Activated naive CD8-positive, alpha-beta T cell treated with anti-CD3 and anti-CD28 coated beads for 36 hours (primary cell): ENCODE measurements at places on chromosomes 16 and 17.
A peak's percentile ranks its signal among the peaks of the same experiment; 100 is the strongest.

- no peak for DNase-seq
These were observed 46.9 kb upstream of the SIAH1 start for GRCh38 chr16:48432136-48432535.

DNA sequence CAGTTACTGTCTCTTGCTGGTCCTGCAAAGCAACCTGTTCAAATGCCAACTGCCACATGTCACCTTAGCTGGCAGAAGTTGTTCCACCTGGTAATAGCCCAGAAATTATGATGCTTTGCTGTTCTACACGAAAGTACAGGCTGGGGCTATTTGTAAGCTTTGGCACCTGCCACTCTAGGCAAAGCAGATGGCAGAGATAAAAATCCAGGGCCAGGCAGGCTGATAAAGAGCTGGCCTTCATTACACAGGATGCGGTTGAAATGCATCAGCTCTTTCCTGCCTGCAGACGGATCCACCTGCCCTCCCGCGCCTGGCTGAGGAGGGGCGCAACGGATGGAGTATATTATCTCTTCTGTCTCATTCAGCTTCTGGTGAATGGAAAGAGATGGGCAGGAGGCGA lies 29.3 kb upstream of the KDM8 start:
- DNase-seq, result peak; percentile 57

DNA sequence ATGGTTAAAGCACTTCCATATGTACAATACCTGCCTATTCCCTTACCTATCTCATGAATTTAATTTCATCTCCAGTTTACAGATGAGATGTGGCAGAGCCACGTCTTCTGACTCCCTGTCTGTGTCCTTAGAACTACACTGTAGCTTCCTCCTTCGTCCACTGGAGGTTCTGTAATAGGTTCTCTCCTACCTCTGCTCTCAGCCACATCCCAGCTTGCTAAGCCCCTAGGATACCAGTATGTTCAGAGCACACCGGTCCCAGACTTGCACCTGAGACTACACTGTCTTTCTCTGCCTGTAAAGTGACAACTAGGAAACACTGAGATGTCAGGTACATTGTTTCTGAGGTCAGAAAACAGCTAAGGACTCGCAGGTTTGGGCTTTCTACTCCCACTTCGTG lies 3.8 kb upstream of the RASL10B start:
- no peak for DNase-seq

DNA sequence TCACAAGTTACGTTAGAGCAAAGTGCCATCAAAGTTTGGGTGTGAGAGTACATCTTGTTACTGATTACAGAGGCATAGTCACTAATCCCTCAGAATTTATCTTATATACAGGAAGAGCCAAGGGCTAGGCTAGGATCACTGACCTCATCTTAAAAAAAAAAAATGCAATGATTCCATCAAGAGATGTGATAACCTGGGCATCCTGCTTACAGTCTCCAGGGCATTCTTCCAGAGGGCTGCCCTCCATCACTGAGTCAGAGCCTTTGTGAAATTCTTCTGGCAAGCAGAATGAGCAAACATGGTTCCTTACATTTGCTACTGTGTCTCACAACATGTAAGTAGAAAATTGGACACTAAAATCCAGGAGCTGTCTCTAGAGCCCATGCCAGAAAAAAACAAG lies 410.6 kb downstream of the ZFHX3 start:
- no peak for DNase-seq

GRCh38 chr17:69565447-69565846 lies 150.9 kb downstream of the MAP2K6 start:
- DNase-seq, result no peak

DNA sequence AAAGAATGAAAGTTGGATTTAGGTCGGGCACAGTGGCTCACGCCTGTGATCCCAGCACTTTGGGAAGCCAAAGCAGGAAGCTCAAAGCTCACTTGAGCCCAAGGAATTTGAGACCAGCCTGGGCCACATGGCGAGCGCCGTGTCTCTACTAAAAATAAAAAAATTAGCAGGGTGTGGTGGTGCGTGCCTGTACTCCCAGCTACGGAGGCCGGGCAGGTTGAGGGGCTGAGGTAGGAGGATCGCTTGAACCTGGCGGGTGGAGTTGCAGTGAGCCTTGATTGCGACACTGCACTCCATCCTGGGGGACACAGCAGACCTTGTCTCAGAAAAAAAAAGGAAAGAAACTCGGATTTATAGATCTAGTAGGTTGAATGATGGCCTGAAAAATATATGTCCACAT lies 37.4 kb upstream of the RPH3AL start:
- DNase-seq, result no peak

DNA sequence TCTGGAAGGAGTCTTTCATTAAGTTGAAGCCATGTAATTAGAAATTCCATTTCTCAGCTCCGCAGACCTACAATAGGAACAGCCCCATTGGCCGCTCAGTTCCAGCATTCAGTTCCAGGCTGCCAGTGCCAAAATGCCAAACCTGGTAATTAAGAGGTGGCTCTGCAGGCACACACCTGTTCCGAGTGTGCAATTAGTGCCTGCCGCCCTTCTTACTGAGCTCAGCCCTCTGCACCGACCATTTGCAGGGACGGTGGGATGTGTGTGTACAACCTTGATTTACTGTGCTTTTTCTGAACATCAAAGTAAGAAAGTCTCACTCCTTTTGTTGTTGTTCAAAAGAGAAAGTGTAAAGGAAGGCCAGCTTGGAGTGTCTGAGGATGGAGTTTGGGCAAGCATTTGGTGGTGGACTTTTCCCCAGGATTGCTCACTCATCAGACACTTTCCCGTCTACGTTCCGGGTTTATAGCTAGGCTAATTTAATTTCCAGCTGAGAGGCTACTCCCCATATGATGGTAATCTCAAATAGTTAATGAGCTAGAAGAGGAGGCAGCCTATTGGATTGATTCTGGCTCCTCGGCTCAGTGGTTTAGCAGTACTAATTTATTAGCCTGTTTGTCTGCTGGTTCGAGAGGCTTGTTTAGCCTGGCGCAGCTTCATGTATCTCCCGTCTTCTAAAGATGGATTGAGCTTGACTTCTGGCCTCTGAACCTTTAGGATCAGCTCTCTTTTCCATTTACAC lies 20.0 kb downstream of the HS3ST3B1 start:
- no peak for DNase-seq

DNA sequence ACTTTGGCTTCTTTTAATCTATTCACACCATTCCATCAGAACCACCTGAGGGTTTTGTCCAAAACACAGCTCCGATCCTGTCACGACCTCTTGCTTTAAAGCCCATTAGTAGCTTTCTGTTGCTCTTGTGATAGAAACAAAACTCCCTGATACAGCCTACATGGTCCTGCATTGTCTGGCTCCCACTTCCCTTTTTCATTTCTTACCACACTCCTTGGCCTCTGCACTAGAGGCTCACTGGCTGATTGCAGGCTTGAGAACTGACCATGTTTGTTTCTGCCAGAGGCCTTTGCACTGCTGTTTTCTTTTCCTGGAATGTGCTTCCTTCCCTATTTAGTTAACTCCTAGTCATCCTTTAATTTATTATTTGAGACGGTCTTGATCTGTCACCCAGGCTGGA lies 23.7 kb downstream of the IST1 start:
- no peak for DNase-seq

DNA sequence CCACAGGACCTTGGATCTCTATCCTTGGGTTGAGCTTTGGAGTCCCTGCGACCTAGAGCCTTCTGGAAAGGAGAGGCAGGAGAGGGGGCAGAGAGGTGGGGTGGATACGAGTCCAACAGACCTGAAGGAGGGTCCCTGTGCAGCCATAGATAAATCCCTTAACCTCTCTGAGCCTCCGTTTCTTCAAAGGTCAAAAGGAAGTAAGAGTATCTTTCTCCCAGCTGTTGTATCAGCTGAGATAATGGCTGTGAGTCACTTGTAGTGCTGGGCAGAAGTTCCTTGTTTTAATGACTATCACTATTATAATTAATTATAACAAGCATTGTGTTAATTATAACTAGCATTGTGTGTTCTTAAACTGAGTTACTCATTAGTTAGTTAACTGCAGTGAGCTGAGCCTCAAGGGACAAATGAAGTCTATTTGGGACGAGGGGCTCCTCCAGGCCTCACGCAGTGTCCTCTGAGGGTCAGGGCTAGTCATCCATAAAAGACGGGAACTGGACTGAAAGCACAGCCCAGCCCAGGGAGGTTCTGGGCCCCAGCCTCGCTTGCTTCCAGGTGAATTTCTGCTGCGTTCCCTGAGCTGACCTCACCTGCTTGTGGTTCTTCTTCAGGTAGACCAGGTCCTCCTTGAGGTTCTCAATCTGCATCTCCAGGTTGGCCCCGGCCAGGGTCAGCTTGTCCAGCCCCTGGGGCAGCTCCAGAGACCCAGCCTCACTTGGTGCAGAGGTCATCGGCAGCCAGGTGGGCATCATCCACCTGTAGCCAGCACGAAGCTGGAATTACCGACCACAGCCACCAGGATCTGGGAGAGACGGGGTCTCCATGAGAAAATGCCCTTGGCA lies 5.7 kb upstream of the KRT17 start:
- no peak for DNase-seq

DNA sequence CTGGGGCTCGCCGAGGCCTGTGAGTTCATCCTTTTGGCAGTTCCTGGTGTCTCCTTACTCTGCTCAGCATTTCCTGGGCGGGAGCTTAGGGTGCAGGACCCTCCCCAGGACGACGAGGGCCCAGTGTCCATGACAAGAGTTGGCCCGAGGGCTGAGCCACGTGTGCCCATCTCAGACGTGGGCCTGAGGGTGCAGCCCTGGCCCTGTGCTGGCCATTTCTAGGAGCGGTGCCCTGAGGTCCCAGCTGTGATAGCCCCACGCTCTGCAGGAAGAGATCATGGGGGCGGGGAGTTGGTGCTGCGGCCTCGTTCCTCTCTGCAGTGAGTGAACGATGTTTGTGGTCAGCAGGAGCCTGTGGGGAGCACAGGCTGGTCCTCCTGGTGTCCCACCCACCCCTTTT lies 6.0 kb upstream of the MC1R start:
- no peak for DNase-seq

DNA sequence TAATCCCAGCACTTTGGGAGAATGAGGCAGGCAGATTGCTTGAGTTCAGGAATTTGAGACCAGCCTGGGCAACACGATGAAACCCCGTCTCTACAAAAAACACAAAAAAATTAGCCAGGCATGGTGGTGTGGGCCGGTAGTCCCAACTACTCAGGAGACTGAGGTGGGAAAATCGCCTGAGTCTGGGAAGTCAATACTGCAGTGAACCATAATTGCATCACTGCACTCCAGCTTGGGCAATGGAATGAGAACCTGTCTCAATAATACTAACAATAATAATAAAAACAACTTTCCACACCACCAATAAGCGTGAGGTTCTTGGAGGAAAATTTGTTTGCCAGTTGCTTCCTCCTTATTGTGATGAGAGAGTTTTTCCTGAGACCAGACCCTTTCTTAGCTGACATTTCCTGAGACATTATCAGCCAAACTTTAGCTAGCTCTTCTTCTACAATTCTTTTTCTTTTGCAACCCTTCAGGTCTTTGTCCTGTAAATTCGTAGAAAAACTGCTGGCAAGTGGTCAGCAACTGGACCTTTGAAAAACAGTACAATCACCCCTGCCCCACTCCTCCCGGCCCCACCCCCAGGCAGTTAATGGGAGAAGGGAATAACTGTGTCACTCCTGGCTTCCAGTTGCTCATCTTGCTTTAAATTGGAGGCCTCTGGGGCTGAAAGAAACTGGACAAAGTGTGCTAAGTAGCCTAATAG lies 3.5 kb upstream of the EZH1 start:
- DNase-seq, result no peak

GRCh38 chr17:42535155-42536047 lies 640 bp upstream of the NAGLU start:
- no peak for DNase-seq

DNA sequence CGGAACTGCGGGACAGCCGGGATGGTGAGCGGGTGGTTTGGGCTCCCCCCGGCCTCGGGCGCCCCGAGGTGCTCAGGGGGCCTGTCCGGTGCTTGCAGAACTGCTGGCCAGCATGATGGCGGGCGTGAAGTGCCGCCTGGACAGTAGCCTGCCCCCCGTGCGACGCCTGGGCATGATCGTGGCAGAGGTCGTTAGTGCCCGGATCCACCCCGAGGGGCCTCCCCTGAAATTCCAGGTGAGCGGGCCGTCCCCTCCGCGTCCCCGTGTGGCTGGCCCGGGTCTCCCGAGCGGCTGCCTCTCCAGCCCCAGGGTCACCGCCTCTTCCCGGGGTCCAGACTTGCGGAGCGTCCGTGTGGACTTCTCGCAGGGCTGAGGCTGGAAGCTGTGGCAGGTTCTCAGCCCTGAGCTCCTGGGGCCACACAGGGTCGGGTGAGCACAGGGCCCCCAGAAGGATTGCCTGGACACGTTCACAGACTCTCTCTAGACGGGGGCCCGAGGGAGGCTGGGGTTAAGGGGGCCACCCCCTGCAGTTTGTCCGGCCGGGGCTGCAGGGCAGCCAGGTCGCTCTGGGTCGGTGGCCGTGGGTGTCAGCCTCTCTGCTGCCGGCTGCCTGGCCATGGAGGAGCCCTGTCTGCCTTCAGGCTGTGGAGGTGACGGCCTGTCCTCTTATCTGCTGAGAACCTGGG lies 7.4 kb downstream of the TELO2 start:
- no peak for DNase-seq

- no peak for DNase-seq
These were observed 97.1 kb downstream of the CDH11 start for GRCh38 chr16:65024767-65025178.

GRCh38 chr17:39564211-39564848 lies 43.4 kb downstream of the NEUROD2 start:
- no peak for DNase-seq

- no peak for DNase-seq
These were observed 29.7 kb downstream of the FAM222B start for GRCh38 chr17:28812748-28813377.

- DNase-seq, result no peak
These were observed 203.5 kb upstream of the TNRC6C start for GRCh38 chr17:77754956-77755355.

- DNase-seq, result no peak
These were observed 17.4 kb downstream of the ITPRIPL2 start for GRCh38 chr16:19130852-19131824.

DNA sequence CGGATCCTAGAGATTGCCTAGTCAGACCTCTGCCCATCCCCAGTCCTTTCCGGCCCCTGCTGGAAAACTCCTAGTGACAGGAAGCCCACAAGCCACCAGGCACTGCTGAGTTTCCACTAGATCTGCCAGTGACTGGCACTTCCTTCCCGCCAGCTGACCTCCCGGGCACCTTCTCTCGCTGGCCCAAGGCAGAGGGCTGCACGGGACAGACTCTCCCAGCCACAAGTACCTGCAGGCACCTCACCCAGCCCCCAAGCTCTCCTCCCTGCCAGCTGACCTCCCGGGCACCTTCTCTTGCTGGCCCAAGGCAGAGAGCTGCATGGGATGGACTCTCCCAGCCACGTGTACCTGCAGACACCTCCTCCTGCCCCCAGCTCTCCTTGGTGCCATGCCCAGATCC lies 66.3 kb upstream of the DOC2B start:
- DNase-seq, result no peak

GRCh38 chr17:36641331-36641876 lies 40.0 kb downstream of the MRM1 start:
- DNase-seq, result no peak

DNA sequence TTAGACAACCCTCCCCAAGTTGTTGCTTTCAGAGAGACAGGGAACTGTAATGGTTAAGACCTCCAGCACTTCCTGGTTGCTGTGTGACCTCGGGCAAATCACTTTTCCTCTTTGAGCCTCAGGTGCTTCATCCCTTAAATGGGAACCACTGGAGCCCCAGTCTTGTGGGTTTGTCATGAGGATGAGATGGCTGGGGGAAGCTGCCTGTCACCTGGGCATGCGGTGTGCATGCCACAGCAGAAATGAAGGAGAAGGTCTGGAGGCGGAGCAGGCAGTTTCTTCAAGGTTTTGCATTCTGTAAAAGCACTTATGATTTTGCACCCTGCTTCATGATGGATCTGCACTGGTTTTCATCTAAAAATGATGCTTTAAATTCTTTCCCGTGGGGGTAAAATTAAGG lies 22.1 kb downstream of the NAGPA start:
- DNase-seq, result no peak
